ENCODE measurements at places on chromosomes 13 and 19. TPM values are rescaled to one million over a fixed set of nuclear protein-coding genes. Genes with fewer than 3 reads are reported as not detected.

ERICH4 gene
- not detected for total RNA-seq

SPACA4 gene
- not detected for total RNA-seq

ZNF555 gene
- total RNA-seq = 0.70 TPM

ZNF160 gene
- 27.8 TPM for total RNA-seq

ZNF728 gene
- not detected for total RNA-seq

CD22 gene
- 0.70 TPM for total RNA-seq

DAND5 gene
- not detected for total RNA-seq

SIGLEC9 gene
- total RNA-seq = 0.14 TPM

ZNF432 gene
- total RNA-seq = 12.9 TPM

IFNL1 gene
- 0.25 TPM for total RNA-seq

PABPC3 gene
- 0.34 TPM for total RNA-seq

CYP4F2 gene
- not detected for total RNA-seq

LATS2 gene
- total RNA-seq = 2.2 TPM

CRB3 gene
- total RNA-seq = 0.55 TPM

RNF225 gene
- total RNA-seq = 0.27 TPM

ARGLU1 gene
- 97.7 TPM for total RNA-seq
